Activated naive CD4-positive, alpha-beta T cell treated with anti-CD3 and anti-CD28 coated beads, Interleukin-2, amount 50 U/mL, for 16 hours (primary cell): ENCODE measurements at places on chromosomes 12 and 14.

- DNase-seq, result no peak
These were observed 36.0 kb downstream of the TC2N start for GRCh38 chr14:91831337-91831736.

DNA sequence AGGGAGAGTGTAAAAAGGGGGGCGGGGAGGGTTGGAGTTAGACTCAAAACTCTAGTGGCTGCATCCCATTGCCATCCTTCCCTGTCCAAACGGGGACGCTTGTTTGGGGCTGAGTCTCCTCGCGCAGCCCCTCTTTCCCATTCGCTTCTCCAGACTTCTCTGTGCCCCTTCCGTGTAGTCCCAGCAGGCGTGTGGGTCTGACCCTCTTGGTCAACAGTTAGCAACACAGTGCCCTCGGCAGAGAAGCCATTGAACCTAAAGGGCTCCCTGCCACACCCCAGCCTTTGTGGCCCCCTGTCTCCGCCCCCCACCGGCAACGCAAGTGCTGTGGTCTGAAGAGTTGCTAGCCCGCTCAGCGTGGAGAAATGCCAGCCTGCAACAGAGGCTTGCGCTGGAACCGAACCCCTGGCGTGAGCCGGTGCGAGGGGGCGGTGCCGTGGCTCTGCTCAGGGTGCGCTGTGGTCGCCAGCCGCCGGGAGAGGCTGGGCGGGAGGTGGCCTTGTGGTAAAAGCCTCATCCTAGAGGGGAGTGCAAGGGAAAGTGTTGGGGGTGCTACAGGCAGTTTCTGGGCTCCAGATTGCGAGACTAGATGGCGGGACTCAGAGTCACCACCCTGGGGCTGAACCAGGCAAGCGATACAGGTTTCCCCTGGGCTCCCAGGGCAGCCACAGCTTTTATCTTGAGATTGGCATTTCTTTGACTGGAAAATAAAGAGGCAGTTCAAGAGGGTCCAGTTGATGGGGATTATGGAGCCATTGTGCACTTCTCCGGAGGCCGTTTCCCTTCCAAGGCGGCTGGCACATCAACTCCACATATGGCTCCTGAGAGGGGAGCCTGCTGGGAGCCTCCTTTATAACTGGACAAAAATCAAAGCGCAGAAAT lies 2.1 kb downstream of the PLXNC1 start:
- DNase-seq, result peak; percentile 44

GRCh38 chr12:61098031-61098580 lies 1162.1 kb upstream of the USP15 start:
- no peak for DNase-seq

DNA sequence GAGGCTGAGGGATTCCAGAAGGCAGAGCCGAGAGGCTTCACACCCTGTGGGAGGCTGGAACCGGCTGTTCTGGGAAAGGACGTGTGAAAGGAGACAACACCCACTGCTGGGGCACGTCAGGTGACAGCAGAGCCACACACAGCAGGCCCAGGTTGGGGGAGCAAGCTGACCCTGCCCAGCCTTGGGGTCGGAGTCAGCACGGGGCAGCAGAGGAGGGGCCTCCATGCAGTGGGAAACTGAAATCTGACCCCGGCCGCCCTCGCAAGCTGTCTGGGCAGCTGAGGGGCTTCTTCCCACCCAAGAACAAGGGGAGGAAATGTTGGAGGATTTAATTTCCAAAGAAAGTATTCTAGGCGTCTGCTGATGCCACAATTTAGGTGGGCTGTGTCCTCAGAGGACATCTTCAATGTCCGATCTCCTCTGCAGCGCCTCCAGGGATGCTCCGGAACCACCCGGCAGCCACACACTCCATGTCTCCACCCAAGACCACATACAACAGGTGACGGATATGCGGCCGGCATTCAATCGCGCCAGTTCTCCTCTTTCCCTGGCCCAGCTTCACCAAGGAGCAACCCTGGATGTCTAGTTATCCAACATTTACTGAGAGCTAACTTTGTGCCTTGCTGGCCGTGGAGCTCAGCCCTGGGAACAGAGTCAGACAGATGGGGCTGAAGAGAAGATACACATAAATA lies 30.7 kb downstream of the SNRNP35 start:
- no peak for DNase-seq

DNA sequence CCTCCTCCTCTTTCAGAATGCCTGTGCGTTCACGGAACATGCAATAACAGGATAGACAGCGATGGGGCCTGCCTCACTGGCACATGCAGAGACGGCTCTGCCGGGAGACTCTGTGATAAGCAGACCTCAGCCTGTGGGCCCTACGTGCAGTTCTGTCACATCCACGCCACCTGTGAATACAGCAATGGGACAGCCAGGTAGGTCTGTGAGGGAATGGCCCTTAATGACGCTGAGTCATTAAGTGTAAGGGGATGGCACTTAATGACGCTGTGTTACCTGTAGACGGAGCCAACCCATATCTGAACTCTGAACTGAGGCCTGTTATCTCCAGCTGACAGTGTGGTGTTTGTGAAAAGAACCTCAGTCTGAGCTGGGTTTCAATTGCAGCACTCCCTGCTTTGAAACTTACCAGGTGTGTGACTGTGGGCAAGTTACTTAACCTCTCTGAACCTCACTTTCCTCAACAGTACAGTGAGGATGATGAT lies 86.9 kb downstream of the STAB2 start:
- DNase-seq, result no peak

- DNase-seq, result no peak
These were observed 36.0 kb downstream of the NTF3 start for GRCh38 chr12:5467931-5468330.

DNA sequence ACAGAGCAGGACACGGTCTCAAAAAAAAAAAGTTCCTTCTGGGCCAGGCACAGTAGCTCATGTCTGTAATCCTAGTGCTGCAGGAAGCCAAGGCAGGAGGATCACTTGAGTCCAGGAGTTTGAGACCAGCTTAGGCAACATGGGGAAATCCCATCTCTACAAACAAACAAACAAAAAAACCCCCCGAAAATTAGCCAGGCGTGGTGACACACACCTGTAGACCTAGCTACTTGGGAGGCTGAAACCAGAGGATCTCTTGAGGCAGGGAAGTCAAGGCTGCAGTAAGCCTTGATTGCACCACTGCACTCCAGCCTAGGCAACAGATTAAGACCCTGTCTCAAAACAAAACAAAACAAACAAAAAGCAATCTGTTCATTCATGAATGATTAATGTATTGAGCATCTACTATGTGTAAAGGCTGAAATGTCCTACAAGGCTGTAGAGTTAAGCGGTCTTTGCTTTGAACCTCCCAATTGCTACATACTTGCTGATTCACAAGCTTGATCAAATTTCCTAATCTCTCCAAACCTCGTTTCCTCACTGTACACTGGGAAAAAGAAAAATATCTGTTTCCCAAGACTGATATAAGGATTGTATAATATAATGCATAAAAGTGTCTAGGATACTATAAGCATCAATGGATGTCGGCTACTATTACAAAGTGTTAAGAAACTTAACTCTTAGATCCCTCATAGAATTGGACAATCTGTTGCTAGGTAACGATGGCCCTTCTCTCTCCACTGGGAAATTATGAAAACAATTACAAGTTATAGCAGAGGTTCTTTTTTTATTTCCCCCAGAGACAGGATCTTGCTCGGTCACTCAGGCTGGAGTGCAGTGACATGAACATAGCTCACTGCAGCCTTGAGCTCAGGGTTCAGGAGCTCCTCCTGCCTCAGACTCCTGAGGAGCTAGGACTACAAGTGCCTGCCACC lies 7.9 kb upstream of the RILPL2 start:
- no peak for DNase-seq
